ENCODE measurements at places on chromosomes 4 and X.

GRCh38 chrX:72002875-72003274, 92.2 kb downstream of the NHSL2 start:
- DNase-seq, result no peak

GRCh38 chrX:65668377-65669310, 1.2 kb downstream of the MSN start:
- DNase-seq, result no peak

- no peak for DNase-seq
Observed at GRCh38 chrX:18643853-18644252, 28.1 kb downstream of the RS1 start.

DNA sequence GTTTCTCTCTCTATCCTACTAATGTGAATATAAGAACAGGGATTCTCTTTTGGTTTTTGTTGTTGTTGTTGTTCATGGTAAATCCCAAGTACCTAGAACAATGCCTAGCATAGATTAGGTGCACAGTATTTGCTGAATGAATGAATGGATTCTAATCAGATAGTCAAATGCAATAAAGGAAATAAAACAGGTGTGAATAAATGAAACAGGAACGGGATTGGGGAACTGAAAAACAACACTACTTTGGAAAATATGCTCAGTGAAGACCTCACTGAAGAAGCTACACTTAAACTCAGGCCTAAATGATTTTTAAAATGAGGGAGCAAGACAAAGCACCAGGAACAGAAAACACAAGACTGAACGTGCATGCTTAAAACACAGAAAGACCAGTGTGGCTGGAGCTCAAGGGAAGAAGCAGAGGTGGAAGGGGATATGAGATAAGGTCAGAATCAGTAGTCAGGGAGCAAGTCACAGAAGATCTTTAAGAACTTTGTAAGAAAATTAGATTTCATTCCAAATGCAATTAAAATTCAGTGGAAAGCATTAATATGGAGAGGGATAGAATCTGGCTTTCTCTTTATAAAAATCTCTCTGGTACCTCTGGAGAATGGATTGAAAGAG, 144.7 kb downstream of the ZAR1 start:
- DNase-seq, result no peak

DNA sequence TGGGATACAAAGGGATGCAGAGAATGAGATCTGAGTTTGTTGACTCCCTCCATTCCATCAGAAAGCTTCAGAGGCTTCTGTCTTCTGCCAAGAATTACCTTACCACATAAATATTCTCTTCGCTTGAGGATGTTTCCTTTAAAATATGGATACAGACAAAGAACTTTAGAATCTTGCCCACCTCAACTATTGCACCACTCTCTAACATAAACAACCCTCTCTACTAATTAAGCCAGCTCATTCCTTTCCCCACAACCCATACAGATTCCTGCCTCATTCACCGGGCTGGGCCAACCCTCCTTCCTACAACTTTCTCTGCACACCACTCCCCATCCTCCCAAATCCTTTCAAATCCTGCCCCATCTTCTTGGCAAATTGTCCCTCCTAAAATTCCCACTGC, 315.8 kb downstream of the RAB28 start:
- no peak for DNase-seq

DNA sequence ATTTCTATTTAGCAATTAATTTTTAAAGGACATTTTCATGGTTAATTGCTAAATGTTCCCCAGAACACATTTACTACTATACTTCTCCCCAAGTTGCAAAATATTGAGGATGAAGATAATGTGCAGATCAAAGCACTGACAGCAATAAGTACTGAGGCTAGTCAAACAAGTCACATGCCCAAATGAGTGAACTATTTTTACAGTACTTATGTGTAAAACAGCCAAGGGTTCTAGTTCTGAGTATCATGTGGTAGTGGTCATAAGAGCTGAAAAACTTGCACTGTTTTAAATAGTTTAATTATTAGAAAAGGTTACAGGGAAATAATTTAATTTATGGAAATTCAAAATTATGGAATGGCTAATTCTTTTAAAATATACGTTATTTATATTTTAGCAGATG, 3.8 kb downstream of the GALNTL6 start:
- DNase-seq, result no peak

- no peak for DNase-seq
Observed at GRCh38 chrX:120145295-120145925, 13.0 kb upstream of the RHOXF2 start.

DNA sequence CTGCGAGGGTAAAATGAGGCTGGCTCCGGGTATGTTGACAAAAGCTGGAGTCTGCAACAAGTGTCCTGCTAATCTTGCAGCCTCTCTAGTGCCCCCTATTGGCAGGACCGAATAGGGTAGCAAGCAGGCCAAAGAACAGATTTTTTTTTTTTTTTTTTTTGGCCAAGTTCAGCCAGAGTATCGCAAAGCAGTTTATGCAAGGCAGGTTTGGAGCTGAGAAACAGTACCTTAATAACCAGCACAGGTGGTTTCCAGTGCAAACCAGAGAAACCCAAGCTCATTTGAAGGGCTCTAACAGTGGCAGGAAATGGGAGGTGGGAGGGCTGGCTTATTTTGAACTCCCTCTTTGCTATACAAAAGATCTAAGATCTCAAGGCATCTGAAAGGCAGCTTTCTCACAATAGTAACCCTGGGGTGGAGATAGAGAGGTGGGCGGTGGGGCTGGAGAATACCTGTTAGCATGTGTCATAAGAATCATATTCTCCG, 38.2 kb upstream of the OCIAD2 start:
- DNase-seq, result no peak

DNA sequence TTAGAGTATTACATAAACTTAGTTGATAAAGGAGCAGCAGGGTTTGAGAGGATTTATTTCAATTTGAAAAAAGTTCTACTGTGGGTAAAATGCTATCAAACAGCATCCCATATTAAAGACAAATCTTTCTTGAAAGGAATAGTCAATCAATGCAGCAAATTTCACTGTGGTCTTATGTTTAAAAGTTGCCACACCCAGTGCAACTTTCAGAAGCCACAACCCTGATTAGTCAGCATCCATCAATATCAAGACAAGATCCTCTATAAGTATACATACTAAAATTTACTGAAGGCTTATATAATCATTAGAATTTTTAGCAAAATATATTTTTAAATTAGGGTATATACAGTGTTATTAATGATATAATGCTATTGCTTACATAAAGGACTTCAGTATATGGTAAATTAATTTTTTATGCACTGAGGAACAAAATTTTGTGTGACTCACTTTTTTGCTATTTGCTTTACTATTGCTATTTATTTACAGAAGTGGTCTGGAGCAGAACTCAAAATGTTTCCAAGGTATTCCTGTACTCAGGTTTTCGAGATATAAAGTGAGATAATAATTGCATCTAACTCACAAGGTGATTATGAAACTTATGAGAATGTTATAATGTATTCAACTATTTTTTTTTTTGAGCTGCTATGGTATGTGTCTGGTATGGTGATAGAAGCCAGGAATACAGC, 1127.6 kb downstream of the ADGRL3 start:
- DNase-seq, result no peak

GRCh38 chr4:141238186-141238585, 17.5 kb downstream of the ZNF330 start:
- DNase-seq, result no peak

GRCh38 chrX:30887721-30888120, 1.3 kb downstream of the TAB3 start:
- DNase-seq, result no peak

- DNase-seq, result no peak
Observed at GRCh38 chr4:94744850-94745249, 12.9 kb upstream of the BMPR1B start.

DNA sequence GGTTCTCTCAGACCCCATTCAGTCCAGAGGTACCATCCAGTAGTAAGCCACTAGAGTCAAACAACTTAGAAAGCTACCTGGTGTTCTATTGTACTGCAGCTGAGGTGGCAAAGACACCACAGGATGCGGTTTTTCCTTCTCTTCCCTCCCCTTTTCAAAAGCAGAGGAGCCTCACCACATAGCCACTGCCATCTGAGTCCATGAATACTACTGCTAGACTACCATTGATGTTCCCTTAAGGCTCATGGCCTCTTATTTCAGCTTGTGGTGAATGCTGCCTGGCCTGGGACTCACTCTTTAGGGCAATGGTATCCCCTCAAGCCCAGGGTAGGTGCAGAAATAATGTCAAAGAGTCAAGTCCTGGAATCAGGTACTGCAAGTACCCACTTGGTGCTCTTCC, 41.8 kb upstream of the KLHL4 start:
- no peak for DNase-seq

GRCh38 chr4:33302321-33302720, 2582.2 kb downstream of the PCDH7 start:
- no peak for DNase-seq

GRCh38 chr4:123599061-123599919, 202.7 kb downstream of the SPRY1 start:
- DNase-seq, result no peak

- no peak for DNase-seq
Observed at GRCh38 chr4:6217716-6218381, 17.5 kb upstream of the JAKMIP1 start.

All from NCI-H1417 treated with DMSO at 0.1 percent for 48 hours (cell line).